ENCODE measurements at places on chromosomes 3 and 15. TPM values are rescaled to one million over a fixed set of nuclear protein-coding genes. Genes with fewer than 3 reads are reported as not detected.
A peak's percentile ranks its signal among the peaks of the same experiment; 100 is the strongest.

WDR72 gene
- polyA plus RNA-seq: 73.1 TPM

DNA sequence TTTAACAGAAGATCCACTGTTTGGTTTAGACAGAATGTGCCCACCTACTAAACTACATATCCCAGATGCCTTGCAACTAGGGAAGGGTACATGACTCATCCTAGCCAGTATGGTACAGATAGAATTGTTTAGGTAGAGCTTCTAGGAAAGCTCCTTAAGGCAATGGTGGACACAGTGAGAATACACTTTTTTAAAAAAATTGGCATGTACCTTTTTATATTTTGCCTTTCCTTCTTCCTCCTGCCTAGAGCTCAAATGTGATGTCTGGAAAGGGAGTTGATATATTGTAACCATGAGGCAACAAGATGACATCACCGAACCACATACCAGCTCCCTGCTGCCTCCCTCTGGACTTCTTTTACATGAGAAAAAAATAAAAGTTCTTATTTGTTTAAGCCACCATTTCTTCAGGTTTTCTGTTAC lies 14.4 kb upstream of the C3orf80 start:
- no peak for DNase-seq

- no peak for DNase-seq
Observed at GRCh38 chr15:71251584-71252043, 136.3 kb downstream of the THSD4 start.

DNA sequence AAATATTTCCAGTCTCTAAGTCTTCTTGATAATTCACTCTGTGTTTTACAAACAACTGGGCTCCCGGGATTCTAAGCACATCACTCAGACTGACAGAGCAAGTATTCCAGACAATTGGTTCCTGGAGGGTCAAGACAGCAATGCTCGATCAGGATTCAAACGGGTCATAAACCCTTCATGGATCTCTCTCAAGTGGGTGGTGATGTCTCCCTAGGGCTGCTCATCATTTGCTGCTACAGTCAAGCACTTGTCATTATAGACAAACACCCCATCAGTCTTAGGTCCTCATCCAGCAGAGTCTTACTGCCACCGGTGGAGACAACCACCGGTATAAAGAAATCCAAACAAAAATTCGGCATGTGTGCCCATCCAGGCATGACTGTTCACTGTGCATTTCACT lies 921.1 kb downstream of the FHIT start:
- DNase-seq: no peak

GRCh38 chr15:34914317-34914716 lies 55.2 kb downstream of the AQR start:
- DNase-seq: no peak

- DNase-seq: no peak
Observed at GRCh38 chr3:35675206-35675605, 35.9 kb downstream of the ARPP21 start.

DNA sequence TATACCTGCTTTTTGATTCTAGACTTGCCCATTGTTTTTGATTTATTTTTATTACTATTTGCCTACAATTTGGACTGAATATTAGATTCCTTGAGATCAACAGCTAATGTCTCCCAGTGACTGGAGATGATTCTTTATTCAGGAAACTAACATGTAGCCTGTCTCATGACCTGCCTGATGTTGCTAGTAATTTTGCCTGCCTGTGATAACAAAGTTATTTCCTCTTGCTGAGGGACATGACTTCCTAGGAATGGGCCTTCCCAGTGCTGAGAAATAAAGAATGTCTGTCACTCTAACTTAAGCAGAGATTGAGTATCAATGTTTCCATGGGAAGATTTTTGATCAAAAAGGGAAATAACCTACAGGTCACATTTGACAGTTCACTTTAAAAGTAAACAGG lies 13.4 kb upstream of the NPHP3 start:
- DNase-seq: no peak

DNA sequence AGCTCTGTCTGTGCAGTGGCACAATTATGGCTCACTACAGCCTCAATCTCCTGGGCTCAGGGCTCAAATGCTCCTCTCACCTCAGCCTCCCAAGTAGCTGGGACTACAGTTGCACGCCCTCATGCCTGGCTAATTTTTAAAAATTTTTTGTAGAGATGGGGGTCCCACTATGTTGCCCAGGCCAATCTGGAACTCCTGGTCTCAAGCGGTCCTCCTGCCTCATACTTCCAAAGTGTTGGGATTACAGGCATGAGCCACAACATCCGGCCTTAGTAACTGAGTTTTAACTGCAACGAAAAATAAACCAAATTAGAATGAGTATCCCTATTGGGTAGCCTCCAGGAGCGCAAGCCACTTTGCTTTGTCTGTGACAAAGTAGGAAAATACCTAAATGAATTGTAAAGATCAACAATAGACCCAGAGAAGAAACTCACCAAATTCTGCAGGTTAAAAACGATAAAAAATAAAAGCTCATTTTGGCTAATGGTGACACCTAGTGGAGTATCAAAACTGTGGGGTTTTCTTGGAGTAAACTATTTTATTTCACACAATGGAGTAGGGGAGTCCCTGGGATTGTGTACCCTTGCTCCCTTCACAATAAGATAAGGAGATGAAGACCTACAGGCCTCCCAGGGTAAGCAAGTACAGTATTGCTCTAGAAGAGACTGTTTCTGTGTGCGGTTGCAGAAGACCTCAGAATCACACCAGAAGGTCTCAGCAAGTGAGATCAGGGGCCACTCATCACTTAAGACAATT lies 21.0 kb upstream of the CA12 start:
- no peak for DNase-seq

LRRIQ4 gene
- not detected for polyA plus RNA-seq

GRIP2 gene
- 1.2 TPM for polyA plus RNA-seq

DNA sequence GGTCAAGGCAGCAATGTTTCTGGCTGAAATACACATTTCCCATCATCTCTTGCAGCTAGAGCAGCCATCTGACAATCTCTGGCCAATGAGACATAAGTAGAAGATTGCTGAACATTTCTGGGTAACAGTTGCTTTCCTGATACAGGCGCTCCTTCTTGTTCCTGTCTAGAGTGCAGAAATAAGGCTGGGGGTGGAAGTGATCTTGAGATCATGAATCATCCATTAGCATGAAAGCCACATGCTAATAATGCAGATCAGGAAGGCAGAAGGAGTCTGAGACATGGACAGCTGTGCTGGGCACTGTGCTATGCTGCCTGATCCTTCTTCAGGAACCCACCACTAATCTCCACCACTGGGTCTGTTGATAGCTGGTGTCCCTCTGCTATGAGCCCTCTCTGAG lies 14.8 kb upstream of the TMEM108 start:
- no peak for DNase-seq

IL5RA gene
- polyA plus RNA-seq: 0.64 TPM

DNA sequence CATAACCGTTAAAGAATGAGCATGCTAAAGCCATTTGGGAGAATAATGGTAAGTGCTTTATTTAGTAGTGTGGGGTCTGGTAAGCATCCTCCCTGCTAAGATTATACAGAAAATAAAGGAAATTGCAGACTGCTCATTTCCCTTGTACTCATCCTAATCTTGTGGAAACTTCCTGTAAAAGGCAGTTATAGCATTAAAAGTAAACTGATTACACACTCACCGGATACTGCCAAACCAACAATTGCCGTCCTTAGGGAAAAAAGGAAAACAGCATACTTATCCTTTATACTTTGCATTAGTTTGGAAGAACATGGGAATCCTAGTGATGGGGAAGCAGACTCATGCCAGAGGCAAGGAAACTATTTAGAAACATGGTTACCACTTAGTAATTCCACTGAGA lies 5.3 kb upstream of the SPRED1 start:
- no peak for DNase-seq

- no peak for DNase-seq
Observed at GRCh38 chr3:29721789-29722188, 440.9 kb downstream of the RBMS3 start.

GRCh38 chr15:90087454-90088154 lies 14.7 kb downstream of the IDH2 start:
- DNase-seq: no peak

C3orf80 gene
- polyA plus RNA-seq: 0.32 TPM

GRCh38 chr15:42549741-42550392 lies 1.2 kb downstream of the HAUS2 start:
- no peak for DNase-seq

DNA sequence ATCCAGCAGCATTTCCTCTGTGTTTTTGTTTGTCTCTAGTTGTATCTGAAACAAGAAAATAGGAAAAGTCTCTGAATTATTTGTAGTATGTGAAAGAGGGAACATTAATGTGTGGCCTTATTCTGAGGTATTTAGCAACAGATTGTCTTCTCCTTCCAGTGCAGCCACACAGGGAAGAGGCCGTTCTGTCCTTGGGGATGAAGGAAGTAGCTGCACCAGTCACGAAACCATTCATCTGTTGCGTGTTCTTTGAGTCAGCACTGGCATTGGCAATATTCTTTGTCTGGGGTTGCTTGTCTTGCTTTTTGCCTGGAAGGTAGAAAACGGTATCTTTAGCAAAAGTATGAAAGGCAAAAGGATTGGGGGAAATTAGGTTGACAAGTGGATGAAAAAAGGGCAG lies 91.6 kb downstream of the CDIN1 start:
- DNase-seq: no peak

DNA sequence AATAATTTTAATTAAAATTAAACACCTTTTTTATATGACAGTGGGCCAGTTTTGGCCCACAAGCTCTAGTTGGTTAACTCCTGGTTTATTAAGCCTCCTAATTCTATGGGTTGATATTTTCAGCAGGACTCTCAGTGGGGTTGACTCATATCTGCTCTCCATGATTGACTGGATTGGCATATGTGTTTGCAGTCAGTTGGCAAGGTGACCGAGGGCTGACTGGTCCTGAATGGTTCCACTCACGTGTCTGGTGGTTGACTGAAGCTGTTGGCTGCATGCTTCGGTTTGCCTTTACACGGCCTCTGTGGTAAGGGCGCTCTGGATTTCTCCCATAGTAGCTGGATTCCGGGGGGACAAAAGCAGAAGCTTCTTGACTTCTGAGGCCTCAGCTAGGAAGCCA lies 65.3 kb upstream of the ZNF280D start:
- no peak for DNase-seq

SLC9A9 gene
- 6.1 TPM for polyA plus RNA-seq

- no peak for DNase-seq
Observed at GRCh38 chr3:31102196-31102879, 207.9 kb upstream of the GADL1 start.

GRCh38 chr15:69140306-69140705 lies 20.1 kb upstream of the GLCE start:
- DNase-seq: no peak

GRCh38 chr3:46375814-46376213 lies 5.1 kb downstream of the CCR5 start:
- DNase-seq: no peak

- DNase-seq: no peak
Observed at GRCh38 chr3:178072391-178073305, 463.6 kb upstream of the KCNMB2 start.

GRCh38 chr3:98733053-98733811 lies 29.9 kb upstream of the ST3GAL6 start:
- peak; percentile 16 for DNase-seq

- no peak for DNase-seq
Observed at GRCh38 chr15:29139540-29140459, 129.8 kb downstream of the NSMCE3 start.

- DNase-seq: no peak
Observed at GRCh38 chr3:49745986-49746385, 22.2 kb upstream of the GMPPB start.

CP gene
- polyA plus RNA-seq: 0.64 TPM

- DNase-seq: no peak
Observed at GRCh38 chr15:63600001-63600615, 2.9 kb downstream of the FBXL22 start.

- no peak for DNase-seq
Observed at GRCh38 chr3:185711255-185711870, 113.5 kb downstream of the IGF2BP2 start.

DNA sequence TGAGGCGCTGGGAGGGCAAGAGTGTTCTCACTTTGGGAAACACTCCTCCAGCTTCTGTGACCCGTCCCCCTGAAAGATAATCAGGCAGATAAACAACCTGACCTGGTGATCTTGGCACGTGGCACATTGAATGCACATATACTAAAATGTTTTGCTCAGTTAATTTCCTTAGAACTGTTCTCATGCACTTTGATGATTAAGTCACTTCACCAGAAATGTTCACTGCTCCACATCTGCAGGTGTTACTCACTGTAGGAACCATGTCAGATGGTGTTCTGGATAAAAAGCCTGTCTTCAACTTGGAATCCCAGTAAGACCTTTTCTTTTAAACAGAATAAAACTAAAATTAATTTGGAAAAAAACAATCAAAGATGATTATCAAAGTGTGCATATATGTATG lies 24.6 kb upstream of the NIPA2 start:
- no peak for DNase-seq

DNA sequence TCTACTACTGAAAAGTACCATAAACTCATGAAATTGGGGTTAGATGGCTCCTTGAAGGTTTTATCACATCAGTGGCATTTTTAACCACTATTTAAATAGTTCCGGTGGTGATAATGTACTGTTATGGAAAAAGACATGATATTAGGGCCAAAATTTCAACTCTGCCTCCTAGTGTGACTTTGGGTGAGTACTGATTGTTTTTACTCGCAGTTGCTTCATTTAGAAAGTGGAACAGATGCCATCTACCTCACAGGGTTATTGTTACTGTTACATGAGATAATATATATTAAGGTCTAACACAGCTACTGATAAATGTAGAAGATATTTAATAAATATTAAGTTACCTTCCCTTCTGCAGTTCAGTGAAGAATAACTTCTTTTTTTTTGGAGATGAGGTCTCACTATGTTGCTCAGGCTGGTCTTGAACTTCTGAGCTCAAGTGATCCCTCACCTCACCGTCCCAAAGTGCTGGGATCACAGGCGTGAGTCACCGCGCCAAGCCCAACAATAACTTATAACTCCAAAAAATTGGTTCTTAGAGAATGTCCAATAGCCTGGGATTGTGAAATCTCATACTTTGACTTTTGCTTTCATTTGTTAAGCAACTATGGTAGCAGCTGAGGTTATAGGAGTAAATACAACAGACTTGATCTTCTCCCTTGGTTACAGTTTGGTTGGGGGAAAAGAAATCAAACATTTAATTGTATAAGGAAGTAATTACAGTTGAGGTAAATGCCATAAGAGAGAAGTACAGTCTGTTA lies 48.3 kb downstream of the MEF2A start:
- DNase-seq: no peak

ZIC1 gene
- polyA plus RNA-seq: 0.64 TPM

GOLGA6L26 gene
- not detected for polyA plus RNA-seq

ATP1B3 gene
- 185 TPM for polyA plus RNA-seq

GRCh38 chr3:156676768-156677479 lies 2.5 kb downstream of the TIPARP start:
- no peak for DNase-seq

DNA sequence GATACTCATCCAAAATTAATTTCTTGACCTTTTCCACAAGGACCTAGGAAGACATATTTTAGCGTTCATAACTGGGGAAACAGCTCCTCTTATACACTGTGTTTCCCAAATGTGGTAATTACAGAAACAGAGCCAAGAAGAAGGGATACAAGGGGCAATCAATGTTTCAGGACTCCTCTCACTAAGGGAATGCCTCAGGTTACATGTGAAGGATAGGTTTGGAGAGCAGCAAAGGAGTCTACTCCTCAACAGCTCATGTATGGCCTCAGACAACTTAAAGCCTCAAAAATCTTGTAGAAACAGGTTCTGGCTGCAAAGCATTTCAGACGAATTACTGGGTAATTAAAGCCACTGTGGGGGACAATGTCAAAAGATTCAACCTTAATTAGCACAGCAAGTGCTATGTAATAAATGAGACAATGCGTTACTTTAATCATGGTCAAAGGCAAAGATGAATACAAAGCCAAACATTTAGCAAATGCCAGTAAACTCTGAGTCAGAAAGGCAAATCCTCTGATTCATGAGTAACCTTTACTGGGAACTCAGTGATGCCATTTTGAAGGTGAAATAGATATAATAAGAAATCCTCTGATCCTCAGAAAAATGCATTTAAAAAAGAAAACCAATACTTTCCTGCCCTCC lies 1111.2 kb downstream of the TUSC7 start:
- no peak for DNase-seq

Measured in right renal pelvis (tissue), 4 donors.